ENCODE measurements at places on chromosomes 16 and 17.

DNA sequence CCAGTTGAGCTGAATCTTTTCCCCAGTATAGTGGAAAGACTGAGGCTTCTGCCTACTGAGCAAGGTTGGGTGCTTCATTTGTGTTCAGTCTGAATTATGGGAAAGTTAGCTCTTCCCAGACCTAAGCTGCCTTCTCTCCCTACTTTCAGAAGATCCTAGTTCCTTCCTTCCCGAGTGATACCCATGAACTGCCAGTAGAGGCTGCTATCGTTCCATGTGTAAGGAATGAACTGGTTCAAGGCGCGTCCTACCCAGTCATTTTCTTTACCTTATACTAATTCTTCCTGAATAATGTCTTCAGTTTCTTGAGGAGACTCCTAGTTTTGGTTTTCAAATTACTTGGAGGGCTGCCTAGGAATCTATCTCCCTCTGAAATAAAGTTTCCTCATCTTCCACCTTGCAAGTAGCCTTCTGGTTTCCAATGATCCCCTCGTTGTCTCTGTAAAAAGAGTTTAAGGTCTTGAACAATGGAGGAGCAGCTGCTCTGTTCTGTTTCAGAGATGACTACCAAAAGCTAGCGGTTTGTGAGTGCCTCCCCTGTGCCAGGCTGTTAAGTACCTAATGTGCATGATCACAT is 934 bp upstream of the AOC2 start:
- no peak for DNase-seq

GRCh38 chr17:18772471-18772870 is 8.5 kb upstream of the TVP23B start:
- no peak for DNase-seq

DNA sequence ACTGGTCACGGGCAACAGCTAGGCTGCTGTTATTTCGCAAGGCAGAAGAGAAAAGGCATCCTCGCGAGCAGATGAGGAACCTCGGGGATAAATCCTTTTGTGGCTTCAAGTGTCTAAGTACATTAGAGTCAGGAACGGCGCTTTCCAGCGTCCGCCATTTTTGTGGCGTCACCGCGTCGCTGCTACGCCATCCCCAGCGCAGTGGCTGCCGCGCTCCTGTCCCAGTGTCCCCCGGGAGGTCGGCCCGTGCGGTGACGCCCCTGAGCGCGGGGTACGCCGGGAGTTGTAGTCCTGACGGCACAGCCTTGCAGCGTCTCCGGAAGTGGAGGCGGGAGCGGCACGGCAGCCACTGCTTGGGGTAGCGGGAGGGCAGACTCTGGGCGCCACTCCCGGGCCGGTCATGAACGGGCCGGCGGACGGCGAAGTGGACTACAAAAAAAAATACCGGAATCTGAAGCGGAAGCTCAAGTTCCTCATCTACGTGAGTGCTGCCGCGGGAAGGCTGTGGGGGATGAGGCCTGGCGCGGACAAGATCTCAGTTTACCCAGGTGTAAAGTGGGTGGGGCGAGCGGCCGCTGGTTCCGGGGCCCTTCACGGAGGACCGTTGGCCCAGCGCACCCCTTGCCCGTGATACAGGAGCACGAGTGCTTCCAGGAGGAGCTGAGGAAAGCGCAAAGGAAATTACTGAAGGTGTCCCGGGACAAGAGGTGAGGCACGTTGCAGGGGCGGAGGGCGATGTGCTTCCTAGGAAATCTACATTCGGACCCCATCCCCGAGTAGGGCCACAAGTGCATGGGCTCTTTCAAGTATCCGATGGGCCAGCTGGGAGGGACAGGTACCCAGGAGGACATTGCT is at the start of gene INO80E:
TSS of gene INO80E (plus strand) at position 331 of the 855 bp plus-strand sequence. CDS start at position 401, 70 bp downstream.
- peak; percentile 100 for DNase-seq

- DNase-seq: no peak
These were observed 34.7 kb downstream of the EPN2 start for GRCh38 chr17:19271780-19272357.

DNA sequence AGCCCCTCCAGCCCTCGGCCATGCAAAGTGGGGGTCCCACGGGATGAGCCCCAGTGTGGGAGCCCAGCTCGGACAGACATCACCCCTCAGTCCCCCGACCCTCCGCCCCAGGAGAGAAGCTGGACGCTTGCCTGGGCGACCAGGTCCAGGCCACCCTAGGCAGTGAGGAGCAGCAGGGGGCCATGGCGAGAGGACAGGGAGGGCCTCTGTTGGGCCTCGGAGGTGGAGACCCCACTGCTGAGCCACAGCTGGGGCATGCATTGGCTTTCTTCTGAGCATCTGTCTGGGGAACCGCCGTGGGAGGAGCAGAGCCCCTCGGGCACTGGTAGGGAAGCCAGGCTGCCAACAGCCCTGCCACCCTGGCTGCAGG is 13.0 kb downstream of the ACTG1 start:
- no peak for DNase-seq

GRCh38 chr17:45341533-45342158 is 24.8 kb upstream of the MAP3K14 start:
- no peak for DNase-seq

DNA sequence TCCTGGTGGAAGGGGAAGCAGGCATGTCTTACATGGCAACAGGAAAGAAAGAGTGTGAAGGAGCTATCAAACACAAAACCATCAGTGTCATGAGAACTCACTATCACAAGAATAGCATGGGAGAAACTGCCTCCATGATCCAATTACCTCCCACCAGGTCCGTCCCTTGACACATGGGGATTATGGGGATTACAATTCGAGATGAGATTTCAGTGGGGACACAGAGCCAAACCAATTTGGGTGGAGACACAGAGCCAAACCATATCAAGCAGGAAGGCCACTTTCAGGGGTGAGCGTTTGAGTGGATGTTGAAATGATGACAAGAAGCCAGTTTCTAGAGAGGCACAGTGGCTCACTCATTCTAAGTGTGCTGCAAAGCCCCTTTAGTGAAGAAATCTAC is 143.8 kb downstream of the CPPED1 start:
- no peak for DNase-seq

- DNase-seq: peak; percentile 61
These were observed 23.2 kb upstream of the CRYM start for GRCh38 chr16:21301168-21301894.

GRCh38 chr16:10765772-10766171 is 22.1 kb downstream of the NUBP1 start:
- no peak for DNase-seq

DNA sequence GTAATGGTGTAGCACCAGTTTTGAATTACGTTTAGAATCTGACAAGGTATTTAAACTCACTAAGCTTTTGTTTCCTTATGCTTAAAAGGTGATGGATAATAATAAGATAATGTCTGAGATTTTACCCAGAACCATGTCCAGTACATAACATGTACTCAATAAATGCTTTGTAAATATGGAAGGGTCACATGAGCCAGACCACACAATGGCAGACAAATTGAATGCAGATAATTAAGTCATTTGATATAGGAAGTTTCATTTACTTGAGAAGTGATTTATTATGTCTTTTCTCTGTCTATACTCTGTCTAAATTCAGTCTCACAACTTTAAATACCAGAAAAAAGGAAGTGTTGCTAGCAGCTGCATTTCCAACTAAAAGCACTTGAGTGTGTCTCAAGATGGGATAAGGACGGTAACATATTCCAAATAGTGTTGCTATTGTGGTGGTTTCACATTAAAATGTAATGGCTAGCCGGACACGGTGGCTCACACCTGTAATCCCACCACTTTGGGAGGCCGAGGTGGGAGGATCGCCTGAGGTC is 52.5 kb upstream of the DHX40 start:
- DNase-seq: no peak

GRCh38 chr17:37770631-37771518 is 26.0 kb upstream of the HNF1B start:
- DNase-seq: peak; percentile 71

DNA sequence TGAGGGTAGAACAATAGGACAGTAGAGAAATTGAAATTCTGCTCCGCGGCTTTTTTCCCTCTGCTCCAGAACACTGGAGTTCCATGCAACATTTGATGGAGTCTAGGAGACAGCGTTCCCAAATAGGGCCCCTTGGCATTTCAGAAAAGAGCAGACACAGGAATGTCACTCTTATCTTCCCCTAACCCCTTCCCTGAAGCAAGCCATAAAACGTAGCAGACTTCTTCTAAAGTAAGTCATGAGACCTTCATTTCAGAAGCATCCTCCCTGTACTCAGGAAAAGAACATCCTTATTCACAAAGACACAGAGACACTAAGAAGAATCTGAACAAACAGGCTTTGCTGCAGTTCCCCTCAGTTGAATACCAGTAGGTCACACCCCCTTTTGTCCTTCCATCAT is 296.1 kb upstream of the SOX9 start:
- DNase-seq: no peak

DNA sequence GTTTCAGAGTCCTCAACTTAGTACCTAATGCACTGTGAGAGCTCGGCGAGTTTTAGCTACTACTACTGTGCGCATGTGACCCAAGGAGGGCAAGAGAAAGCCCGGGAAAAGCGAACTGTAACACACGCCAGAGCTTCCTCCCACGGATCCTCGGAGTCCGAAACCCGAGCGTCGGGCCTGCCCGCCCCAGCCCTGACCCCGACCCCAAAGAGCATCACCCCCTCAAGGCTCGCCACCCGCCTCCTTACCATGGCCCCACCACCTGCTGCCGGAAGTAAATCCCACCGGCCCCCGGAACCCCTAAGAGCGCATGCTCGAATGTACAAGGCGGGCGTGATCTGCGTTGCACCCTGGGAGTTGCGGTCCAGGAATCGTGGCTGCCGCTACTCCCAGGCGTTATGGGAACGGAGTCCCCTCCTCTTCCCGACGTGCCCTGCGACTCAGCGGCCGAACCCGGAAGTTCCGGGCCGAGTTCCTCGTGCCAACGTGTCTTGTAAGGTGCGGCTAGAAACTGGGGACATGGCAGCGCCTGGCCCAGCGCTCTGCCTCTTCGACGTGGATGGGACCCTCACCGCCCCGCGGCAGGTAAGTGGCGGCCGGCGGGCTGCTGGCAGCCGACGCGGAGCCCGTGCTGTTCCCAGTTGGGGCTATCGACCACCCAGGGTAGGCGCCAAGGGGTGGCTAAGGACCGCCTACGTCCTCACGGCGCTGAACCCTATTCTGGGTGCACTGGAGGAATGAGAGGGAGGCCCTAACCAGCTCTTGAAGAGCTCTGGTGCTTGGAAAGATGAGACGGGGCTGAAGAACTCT is at the start of the genes PMM2 and TMEM186:
TSS of gene PMM2 (plus strand) at position 476 of the 810 bp plus-strand sequence. CDS start at position 520, 44 bp downstream.
TSS of gene TMEM186 (minus strand) at position 276 of the 810 bp plus-strand sequence. CDS start at position 251, 25 bp downstream.
- DNase-seq: peak; percentile 96

DNA sequence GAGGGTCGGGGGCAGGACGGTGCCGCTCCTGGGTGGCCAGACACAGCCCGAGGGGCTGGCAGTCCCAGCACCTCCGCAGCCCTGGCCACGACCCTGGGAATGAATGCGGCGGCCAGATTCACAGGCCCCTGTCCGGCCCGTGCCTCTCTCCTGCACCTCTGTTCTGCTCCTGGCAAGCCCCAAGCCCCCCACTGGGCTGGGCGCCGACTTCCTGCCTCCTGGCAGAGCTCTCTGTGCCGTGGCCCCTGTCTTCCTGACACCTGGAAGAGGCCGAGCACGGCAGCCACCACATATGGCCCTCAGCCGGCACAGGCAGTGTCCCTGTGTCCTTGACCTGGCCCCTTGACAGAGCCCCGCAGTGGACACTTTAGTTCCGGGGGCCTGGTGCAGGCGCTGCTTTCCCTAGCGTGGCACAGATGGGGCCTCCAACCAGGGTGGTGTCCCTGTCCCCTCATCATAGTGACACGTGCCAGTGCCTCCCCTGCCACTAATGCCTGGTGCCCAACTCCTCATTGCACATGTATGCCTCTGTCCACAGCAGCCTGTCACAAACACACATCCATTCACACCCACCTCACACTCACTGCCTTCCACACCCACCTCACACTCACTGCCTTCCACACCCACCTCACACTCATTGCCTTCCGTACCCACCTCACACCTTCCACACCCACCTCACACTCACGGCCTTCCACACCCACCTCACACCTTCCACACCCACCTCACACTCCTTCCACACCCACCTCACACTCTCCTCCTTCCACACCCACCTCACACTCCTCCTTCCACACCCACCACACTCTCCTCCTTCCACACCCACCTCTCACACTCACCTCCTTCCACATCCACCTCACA is 110.6 kb upstream of the PLCG2 start:
- no peak for DNase-seq

- DNase-seq: no peak
These were observed 36.9 kb downstream of the USP7 start for GRCh38 chr16:8926827-8927226.

DNA sequence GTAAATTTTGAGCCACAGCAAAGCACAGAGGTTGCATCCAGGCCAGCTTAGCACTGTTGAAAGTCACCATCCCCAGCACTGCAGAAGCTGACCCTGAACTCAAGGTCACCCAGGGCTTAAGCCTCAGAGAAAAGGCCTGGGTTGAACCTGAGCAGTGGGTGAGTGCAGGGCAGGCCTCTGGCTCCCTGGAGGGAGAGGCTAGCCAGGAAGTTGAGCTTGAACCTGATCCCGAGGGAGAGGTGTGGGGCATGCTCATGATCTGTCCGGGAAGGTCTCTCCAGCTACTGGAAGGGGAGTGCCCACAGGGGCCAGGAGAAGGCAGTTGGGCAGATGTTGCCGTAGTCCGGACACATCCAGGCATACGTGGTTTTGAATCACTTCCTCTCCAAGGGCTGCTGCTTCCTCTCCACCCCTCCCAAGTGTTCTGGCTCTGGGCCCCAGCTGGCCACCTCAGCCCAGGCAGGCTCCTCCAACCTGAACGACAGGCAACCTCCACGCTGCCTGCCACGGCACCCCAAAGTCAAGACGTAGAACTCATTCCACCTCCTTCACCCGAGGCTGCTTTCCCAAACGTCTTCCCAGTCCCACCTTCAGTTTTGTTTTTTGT is 18.4 kb downstream of the CARHSP1 start:
- peak; percentile 26 for DNase-seq

GRCh38 chr17:65670667-65671371 is 109.4 kb upstream of the AXIN2 start:
- DNase-seq: no peak

DNA sequence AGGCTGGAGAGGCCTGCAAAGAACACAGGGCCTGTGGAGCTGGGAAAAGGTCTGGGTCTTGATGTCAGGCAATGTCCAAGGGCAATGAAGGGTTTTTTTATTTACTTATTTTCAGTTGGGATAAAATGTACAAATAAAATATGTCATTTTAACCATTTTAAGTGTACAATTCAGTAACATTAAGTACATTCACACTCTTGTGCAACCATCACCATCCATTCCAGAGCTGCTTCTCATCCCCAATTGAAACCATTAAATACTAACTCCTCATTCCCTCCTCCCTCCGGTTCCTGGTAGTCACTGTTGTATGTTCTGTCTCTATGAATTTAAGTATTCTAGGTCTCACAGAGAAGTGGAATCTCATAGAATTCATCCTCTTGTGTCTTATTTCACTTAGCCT is 444.7 kb downstream of the HS3ST3B1 start:
- no peak for DNase-seq

DNA sequence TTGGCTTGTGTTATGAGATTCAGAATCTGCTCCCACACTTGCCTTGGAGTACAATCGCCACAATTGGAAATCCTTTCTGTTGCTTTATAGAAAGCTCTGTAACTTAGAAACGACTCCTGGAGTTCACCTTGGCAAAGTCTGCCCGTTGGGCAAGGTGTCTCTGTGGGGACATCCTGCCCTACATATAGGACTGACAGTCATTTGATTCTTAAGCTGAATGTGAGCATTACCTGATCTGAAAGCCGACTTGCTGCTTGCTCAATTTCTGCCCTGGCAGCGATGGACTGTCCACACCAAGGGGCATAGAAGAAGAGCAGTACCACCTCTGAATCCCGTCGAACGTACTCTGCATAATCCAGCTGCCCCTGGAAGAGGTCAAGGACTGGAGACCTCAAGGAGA is 6.9 kb downstream of the TXNDC11 start:
- DNase-seq: no peak

- no peak for DNase-seq
These were observed 30.8 kb upstream of the CRISPLD2 start for GRCh38 chr16:84788920-84789391.

GRCh38 chr16:21339941-21340340 is 61.9 kb upstream of the CRYM start:
- DNase-seq: no peak
